Iris pigment epithelial cell (primary cell): ENCODE measurements at places on chromosomes 3 and 15.

DNA sequence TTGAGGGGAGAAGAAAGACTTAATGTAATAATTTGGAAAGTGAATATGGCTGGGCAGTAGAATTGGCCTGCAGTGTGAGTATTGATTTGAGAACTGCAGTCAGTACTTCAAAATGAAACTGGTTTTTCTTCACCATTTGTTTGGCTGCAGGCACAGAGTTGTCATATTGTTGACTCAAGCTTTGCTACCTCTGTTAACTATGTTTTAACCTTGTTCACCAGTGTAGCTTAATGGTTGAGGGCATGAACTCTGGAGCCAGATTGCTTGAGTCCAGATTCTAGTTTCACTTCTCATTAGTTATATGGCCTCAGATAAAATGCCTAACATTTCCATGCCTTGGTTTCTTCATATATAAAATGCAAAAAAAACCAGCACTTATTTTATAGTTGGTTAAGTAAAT lies 64.1 kb downstream of the CFAP44 start:
- no peak for DNase-seq

DNA sequence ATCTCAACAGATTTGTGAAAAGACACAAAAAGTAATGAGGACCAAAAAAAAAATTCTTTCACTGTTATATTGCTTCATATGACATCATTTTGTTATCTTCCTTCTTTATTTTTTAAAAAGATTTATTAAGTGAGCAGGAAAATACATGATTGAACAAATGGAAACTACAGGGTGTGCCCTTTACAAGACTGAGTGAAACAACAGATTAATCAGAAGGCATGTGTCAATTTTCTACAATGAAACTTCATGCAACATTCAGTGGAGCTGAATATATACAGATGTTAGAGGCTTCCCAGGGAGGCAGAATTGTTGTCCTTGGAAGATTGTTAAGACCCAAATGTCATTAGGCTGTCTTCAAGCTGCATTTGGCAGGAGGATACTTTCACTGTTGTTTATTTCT lies 28.4 kb upstream of the SLC2A2 start:
- peak; percentile 36 for DNase-seq

GRCh38 chr3:127044996-127045395 lies 62.1 kb downstream of the PLXNA1 start:
- DNase-seq = peak; percentile 29

- DNase-seq = no peak
Measured at GRCh38 chr3:123459862-123460261, 11.0 kb upstream of the ADCY5 start.

DNA sequence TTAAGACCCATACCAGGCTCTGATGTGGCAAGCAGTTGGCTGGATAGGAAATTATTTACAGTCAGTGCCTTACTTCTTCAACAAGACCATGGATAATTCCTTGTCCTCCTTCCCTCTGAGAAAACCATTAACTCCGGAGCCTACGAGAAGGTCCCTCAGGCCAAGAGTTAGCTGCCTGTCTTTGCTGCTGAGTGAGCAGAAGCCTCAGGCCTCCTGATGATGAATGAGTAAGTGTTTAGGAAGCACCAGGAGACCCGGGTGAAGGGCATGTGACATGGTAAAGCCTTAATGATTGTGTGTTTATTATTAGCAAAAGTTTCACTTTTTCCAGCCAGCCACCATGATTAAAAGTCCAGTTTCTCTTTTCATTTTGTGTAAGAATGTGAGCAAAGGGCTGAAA lies 174.9 kb upstream of the TOPAZ1 start:
- DNase-seq = no peak
